ENCODE measurements at places on chromosomes 12 and 14.

- DNase-seq, result no peak
These were observed 31.7 kb upstream of the TUBA1C start for GRCh38 chr12:49232940-49233841.

DNA sequence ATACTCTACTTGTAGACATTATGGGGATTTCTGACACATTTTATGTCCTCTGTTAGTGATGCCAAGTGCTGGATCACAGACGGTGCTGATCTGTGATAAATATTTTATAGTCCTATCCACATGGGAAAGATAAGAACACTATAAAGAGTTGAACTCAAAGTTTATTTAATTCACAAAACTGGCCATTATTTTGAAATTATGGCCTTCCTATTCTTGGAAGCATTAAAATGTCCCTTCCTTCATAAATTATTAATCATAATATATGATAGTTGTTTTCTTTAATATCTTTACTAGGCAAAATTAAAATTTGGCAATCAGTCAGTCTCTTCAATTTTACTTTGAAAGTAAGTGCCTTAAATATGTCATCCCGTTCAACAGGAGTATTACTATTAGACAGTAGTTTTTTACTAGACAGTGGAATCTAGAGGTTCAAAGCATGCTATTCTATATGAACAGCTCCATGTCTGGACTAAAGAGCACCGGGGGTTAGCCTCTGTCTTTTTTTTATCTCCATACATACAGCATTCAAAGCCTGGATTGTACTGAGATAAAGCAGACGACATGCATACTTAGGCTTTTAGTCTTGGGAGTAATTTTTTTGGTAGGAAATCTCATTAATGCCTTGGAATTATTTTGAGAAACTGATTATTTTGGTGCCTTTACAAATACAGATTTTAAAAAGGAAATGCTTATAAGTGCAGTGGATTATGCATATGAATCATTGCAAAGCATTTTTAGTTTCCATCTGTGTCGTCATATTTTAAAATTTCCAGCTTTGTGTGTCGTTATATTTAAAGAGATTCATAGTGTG lies 306.1 kb upstream of the RGS6 start:
- DNase-seq, result no peak

DNA sequence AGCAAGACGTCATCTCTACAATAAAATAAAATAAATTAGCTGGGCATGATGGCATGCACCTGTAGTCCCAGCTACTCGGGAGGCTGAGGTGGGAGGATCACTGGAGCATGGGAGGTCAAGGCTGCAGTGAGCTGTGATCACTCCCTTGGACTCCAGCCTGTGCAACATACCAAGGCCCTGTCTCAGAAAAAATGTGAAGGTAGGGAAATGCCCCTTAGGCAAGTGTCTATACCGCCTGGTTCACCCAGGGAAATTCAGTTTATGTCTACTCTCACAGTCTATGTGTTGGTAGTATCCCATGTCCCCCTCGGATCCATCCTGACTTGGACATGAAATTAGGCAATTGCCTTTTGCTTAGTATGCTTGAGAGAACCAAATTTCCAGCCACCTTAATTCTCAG lies 88.4 kb upstream of the TMEM132C start:
- no peak for DNase-seq

DNA sequence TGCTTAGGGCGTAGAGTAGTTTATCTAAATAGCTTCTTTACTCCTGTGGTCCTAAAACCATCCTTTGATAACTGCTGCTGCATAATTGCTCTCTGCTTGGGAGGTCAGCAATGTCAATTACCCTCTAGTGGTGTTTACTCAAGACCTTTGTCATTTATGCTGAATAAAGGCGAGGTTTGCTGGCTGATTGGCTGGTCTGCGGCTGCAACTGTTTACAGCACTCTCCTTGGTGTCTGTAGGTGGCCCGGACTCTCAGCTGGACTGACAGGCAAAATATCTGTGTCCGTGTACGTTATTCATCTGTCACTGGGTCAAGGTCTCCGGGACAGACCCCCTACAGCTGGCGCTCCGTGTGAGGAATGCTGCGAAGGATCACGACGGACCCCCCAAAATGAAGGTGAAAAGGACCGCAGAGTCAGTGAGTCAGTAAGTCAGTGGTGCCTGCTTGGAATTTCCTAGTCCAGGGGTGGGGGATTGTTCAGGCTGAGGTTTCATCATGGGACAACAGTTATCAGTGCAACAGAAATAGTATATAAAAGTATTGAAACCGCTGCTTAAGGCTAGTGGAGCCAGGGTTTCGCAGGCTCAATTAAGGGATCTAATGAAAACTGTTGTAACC lies 253.3 kb upstream of the DIO2 start:
- DNase-seq, result no peak

GRCh38 chr12:25023808-25024207 lies 74.9 kb upstream of the BCAT1 start:
- no peak for DNase-seq

DNA sequence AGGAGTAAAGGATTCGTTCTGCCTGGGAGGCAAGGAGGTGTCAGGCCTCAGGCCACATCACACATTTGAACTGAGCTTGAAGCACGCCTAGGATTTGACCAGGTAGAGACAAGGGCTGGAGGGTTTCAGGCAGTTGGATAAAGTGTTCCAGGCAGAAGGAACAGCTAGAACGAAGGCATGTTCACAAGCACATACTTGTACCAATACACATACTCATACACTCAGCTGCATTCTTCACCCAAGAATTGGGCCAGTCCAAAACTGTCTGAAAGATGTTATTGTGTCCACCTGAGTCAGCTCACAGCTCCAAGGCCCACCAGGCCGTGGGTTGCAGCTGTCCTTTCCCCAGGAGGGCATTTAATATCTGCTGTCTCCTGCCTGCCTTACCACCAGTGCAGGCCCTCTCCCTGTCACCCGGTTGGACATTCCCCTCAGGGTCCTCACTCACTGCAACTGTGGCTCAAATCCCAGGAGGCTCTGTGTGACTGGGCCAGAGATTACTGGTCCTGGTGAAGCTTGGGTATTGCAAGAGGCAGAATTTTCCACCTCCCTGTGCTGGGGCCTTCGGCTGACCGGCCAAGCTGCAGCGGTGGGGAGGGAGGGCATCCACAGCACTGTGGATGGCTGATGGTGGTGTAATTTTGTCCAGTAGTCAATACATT lies 12.8 kb upstream of the AQP2 start:
- no peak for DNase-seq

DNA sequence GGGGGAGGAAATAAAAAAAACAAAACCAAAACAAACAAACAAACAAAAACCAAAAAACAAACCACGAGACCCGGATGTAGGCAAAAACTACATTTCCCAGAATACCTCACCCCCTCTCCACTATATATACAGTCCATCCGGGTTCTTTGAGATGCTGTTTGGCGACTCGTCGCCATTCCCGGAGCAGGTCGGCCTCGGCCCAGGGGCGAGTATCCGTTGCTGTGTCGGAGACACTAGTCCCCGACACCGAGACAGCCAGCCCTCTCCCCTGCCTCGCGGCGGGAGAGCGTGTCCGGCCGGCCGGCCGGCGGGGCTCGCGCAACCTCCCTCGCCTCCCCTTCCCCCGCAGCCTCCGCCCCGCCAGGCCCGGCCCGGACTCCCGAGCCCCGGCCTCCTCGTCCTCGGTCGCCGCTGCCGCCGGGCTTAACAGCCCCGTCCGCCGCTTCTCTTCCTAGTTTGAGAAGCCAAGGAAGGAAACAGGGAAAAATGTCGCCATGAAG lies at the start of gene RNF10:
TSS of gene RNF10 (plus strand) at position 154 of the 500 bp plus-strand sequence. CDS start 456 bp downstream, outside the sequence.
- peak; percentile 83 for DNase-seq

- DNase-seq, result no peak
These were observed 13.1 kb downstream of the MAP3K12 start for GRCh38 chr12:53485955-53486735.

GRCh38 chr14:75649773-75650172 lies 10.9 kb downstream of the ERG28 start:
- DNase-seq, result no peak

DNA sequence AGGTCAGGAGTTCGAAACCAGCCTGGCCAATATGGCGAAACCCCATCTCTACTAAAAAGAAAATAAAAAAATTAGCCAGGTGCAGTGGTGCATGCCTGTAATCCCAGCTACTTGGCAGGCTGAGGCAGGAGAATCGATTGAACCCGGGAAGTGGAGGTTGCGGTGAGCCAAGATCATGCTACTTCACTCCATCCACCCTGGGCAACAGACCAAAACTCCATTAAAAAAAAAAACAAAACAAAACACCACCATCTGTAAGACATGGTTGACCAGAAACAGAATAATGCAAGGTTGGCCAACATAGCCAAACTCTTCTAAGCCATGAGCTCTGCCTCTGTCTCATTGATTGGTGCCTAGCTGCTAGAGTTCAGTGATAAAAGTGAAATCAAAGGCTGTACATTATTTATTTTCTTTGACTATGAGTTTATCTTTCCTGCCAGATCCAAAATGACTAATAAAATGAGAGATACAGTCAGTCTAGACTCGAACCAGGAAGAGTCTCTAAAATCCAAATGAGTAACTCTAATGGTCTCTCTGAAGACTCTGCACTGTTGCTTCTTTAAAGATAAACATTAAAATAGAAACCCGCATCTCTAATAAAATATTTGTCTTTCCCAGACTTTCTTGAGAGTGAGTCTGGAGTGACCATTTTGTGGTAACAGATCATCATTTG lies 404.7 kb downstream of the DAD1 start:
- no peak for DNase-seq

- DNase-seq, result no peak
These were observed 1027.6 kb downstream of the BCL11B start for GRCh38 chr14:98244162-98244948.

- no peak for DNase-seq
These were observed 975.2 kb upstream of the NOVA1 start for GRCh38 chr14:27573018-27573417.

GRCh38 chr14:100740196-100740825 lies 13.6 kb downstream of the DLK1 start:
- no peak for DNase-seq

- peak; percentile 5 for DNase-seq
These were observed 2.6 kb downstream of the TAS2R14 start for GRCh38 chr12:10936506-10936905.

DNA sequence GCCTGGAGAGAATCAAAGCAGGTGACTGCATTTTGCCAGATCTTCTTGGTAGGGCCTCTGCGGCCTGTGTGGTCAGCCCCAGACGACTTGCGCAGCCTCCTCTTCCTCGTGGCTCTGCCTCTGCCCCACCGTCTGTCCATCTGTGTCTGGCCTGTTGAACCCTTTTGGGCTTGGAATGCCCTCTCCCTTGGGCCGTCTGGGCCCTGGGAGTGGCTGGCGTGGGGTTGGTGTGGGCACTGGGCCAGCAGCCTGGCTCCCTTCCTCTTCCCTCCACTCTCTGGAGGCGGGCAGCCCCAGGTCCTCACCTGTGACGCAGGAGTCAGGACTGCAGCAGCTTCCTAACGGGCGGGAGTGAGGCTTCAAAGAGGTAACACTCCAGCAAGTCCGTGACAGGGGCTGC lies 9.7 kb upstream of the CCDC197 start:
- DNase-seq, result no peak

GRCh38 chr14:23097786-23098185 lies 2.5 kb downstream of the C14orf119 start:
- DNase-seq, result no peak

DNA sequence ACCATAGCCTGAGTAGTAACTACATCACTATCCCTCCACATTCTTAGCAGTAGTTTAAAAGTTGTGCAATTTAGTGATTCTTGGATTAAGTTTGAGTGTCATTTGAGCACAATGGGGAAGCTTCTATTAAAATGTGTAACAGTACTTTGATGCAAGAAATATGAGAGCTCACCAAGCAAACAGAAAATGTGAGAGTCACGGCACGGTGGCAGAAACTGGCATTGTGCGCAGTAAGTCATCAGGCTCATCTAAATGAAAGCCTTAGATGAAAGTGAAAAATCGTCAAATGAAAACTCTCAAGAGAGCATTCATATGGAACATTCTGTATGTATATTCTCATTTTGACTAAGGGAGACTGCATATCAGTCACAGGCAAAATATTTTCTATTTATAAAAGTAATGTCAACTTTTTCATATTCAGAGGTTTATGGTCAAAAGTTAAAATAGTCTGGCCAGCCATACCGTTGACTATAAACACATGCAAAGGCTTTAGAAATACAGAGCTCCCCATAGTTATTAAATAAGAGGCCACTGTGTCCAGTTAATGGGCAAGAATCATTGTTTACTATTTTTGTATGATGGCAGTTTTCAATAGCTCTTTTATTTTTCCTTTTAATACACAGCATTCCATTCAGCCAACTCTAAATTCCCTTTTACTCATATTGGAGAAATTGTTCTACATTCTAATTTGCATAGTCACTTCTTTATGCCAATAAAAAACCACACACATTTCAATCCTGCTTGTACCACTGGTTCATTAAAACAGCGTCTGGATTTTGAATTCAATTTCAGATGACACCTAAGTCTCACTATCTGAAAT lies 167.9 kb downstream of the PRKD1 start:
- DNase-seq, result no peak

DNA sequence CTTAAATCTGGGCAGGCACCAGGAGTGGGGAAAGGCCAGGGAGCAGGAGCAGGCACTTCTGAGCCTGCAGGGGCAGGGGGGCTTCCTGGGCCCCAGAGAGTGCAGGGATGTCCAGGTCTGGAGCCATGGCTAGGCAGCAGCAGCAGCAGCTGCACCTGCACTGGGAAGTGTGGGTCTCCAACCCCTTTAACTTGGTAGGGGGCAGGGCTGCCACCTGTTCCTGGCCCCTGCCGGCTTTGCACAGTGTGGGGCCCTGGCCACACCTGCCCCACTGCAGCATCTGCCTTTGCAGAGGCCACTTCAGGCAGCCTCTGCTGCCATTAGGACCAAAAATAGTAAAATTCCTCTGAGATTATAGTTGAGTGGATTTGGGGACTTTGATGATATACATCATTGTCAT lies 138.5 kb downstream of the SLC16A7 start:
- no peak for DNase-seq

DNA sequence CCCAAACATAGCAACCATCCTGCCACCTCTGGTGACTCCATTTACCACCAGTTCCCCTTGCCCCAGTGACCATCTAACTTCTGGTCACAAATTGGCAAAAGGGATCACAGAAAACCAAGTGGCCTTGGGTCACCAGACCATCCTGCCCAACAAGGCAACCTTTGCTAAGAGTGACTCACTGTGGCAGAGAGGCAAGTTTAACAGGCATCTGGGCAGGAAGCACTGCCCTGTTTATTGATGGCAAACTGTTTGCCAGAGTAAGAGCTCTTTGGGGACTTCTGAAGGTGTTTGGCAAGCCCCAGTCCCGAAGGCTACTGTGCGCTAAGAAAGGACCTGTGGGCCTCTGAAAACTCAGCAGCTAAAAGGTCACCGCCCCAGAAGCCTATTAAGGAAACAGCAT lies 28.2 kb upstream of the TMEM233 start:
- no peak for DNase-seq

- DNase-seq, result no peak
These were observed 119.4 kb downstream of the SCARB1 start for GRCh38 chr12:124744273-124744640.

DNA sequence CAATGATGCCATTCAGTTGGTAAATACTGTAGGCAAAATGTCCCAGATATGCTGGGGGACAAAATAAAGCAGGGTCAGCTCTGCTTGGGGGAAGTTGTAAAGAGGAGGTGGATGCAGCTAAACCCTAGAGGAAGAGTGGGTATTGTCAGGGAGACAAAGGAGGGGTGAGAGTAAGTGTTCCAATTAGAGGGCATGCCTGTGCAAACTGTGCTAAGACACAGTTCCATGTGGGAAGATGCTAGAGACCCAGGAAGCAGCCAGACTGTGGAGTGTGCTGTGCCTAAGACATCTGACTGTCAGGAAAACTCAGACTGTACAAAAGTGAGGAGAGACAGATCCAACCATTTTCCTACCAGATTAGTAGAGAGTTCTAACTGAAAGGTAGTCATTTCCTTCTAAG lies 474.3 kb downstream of the ATP23 start:
- no peak for DNase-seq

Measured in Kasumi-1 (cell line).